Esophagus squamous epithelium (tissue), 5 donors: ENCODE measurements at places on chromosomes 4 and X. TPM values are rescaled to one million over a fixed set of nuclear protein-coding genes. Genes with fewer than 3 reads are reported as not detected.

- DNase-seq: no peak
Observed at GRCh38 chr4:10753336-10753735, 68.8 kb upstream of the CLNK start.

GRCh38 chr4:125440814-125441213 lies 126.1 kb downstream of the FAT4 start:
- DNase-seq: no peak

DNA sequence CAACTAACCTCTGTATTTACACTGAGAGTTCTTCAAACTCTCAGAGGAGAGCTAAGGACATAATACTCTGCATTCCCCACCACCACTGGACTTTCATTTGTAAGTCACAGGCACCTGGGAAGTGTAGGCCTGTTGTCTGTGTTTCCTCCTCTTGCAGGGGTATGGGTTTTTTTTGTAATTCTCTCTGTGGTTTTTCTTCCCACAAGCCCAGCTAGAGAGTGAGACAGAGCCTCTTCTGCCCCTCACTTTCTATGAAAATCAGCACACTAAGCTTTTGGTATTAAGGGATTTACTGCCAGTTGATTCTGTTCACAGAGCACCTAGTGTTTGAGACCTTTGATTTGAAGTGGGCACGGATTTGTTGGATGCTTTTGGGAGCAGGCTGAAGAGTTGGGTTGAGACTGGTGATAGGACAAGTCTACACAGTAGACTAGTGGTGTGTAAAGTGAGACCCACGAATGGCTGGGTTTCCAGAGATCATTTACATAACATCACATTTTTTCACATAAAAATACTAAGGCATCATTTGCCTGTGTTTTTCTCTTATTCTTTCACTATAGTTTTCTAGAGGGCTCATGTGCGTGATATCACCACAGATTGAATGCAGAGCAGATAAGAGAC lies 28.9 kb upstream of the WDR17 start:
- no peak for DNase-seq

- DNase-seq: no peak
Observed at GRCh38 chr4:53929311-53929710, 135.1 kb downstream of the CHIC2 start.

BANK1 gene
- 0.27 TPM for total RNA-seq

EGFL6 gene
- 1.3 TPM for total RNA-seq

CLNK gene
- total RNA-seq: not detected

ETDA gene
- total RNA-seq: not detected

DDIT4L gene
- total RNA-seq: 1.7 TPM

FGFRL1 gene
- 10.1 TPM for total RNA-seq
